Activated T-cell treated with anti-CD3 and anti-CD28 coated beads, Interleukin-2, amount 50 U/mL, for 48 hours (primary cell): ENCODE measurements at places on chromosomes 4 and X.

DNA sequence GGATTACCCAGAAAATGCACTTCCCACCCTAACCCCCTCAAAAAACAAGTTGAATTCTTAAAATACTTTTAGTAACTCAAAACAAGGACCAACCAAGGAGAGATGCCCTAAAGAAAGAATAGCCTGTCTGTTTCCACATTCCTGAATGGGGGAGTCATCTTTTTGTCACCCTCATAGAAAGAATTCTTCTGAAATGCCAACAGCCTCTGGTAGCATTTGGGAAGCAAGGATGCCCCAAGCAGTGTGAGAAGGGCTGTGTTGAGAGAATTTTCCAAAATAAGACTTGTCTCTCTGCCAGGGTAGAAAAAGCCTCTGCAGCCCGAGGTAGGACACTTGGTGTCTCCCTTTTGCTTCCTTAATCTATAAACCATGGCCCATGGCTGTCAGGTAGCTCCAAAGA, 173.1 kb upstream of the VCX3A start:
- DNase-seq: no peak

- no peak for DNase-seq
Observed at GRCh38 chr4:153452658-153453378, 13.3 kb upstream of the TMEM131L start.

DNA sequence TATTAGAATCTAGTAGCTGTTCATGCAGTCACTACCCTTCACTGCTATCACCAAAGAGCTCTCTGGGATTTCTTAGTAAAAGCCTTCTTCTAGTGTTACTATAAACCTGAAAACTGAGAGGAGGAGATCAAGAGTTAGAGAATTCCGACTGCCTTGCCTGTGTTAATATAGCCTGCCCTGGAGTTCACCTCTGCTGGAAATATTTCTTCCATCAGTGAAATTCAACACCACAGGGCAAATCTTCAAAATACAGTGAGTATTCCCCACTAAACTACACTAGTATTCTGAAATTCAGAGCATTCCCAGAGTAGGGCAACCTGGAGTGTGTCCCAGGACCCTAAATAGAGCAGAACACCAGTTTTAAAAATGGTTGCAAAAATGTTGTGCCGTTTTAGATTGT, 301.1 kb downstream of the ARHGAP24 start:
- DNase-seq: no peak

DNA sequence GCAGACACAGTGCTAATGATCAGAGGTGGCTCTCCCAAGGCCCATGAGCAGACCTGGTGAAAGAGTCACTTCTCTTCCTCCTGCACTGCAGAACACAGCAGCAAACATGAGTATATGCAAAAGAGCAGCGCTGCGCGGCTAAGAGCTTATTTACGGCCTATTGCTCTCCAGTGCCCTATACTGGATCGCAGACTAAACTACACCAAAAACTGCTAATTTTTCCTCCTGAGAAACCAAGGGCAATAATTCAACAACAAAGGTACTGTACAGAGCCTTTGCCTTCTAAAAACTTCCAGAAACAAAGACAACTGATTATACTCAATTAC, 702.5 kb downstream of the ARAP2 start:
- no peak for DNase-seq

DNA sequence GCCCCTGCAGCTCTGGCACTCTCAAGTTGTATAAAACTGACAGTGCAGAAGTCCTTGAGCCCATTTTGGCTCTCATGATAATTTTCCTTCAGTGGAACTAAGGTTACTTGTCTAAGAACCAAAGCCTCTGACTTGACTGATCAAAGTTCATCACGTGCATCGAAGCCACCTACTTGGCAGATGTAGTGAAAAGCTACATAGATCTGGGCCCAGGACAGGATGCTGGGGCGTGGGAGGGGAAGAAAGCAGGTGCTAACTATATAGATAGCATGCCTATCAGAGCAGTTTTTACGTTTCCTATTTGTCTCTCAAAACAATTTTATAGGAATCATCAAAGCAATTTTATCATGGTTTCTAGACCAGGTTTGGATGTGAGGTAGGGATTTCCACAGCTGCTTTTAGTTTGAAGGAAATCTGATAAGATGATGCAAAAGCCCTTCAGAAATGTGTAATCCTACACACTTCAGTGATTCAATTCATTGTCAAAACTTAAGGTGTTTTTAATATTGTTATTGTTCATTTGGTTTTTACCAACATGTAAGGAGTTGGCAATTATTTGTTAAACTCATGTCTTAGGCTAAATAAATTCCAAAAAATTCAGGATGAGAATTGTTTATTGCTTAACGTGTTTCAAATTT, 1.2 kb upstream of the CD40LG start:
- DNase-seq: peak; percentile 56

- DNase-seq: peak; percentile 65
Observed at GRCh38 chr4:683982-684622, 4.8 kb downstream of the SLC49A3 start.

GRCh38 chrX:3787856-3788255, 74.4 kb upstream of the PRKX start:
- DNase-seq: no peak

DNA sequence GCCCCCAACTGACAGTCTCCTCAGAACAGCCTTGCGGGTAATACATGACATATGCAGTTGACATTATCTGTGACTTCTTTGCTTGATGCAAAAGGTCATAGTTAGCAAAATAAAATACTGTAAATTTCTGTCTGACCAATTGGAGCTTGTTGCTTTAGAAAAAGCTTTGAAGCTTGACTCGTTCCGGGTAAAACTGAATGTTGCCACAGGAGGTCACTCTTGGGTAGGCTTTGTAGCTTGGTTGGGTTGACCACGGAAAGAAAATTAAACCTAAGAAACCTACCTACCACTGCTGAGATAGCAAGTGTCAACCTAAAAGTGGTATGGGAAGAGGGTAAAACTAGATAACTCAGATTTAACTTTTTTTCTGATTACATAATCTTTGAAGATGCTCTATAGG, 23.2 kb downstream of the PRPS2 start:
- DNase-seq: peak; percentile 46

DNA sequence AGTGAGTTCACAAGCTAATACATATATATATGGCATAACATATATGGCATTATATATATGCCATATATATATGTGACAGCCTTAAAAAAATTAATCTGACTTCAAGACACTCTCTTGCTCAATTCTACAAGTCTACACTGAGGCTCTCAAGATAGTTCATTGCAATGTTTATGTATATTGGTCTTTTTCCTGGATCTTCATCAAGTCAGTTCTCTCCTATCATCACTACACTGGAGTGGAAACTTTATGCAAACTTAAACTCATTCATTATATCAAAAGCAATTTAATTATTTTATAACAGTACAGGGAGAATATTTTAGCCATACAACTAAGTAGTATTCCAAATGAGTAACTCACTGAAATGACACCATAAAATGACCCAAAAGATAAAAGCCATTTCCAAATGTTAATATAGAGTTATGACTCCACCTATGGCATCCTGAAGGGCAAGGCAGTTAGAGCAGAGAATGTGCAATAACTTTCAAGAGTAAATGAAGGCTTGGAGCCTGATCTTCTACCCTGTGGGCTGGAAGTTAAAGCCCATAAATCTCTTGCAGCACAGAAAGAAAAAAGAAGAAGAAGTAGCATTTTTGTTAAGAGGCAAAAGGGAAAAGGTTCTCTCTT, 176.3 kb upstream of the SLIT2 start:
- no peak for DNase-seq

GRCh38 chrX:111270339-111270738, at the start of gene CAPN6:
Gene CAPN6, minus strand, starts transcription at chrX:111270483. Its CDS starts 6,547 bp downstream, at chrX:111263936.
- no peak for DNase-seq

GRCh38 chrX:100659431-100660137, 15.6 kb downstream of the SRPX2 start:
- no peak for DNase-seq

- no peak for DNase-seq
Observed at GRCh38 chrX:117538178-117539089, 578.2 kb downstream of the KLHL13 start.

GRCh38 chrX:46588263-46588662, 14.7 kb downstream of the CHST7 start:
- peak; percentile 44 for DNase-seq

GRCh38 chr4:147327322-147327721, 153.6 kb upstream of the EDNRA start:
- DNase-seq: no peak

DNA sequence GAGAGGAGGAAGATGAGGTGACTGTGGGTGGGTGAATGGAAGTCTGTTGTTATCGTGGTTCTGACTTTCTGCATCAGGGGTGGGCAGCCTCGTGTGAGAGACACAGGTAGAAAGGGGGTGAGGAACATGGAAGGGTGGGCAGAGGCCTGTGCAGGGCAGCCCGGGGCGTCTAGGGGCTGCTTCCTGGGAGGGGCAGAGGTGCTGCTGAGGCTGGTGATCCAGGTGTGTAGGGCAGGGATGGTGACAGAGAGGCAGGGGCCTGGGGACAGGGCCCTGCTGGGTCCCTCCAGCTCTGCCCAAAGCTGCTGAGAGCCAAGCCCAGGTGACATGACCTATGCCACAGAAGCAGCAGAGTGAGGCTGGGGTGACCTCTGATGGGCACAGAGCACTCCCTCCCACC, 89.7 kb upstream of the C4orf50 start:
- no peak for DNase-seq

DNA sequence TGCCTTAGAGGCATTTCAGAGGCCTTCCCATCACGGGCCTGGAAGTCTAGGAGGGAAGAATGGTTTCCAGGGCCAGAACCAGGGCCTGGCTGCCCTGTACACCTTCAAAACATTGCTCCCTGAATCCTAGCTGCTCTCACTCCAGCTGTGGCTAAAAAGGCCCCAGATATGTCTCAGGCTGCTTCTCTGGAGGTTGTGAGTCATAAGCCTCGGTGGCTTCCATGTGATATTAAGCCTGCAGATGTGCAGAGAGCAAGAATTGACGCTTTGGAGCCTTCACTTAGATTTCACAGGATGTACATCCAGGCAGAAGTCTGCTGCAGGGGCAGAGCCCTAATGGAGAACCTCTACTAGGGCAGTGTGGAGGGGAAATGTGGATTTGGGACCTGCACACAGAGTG, 502.5 kb downstream of the GRXCR1 start:
- DNase-seq: no peak

DNA sequence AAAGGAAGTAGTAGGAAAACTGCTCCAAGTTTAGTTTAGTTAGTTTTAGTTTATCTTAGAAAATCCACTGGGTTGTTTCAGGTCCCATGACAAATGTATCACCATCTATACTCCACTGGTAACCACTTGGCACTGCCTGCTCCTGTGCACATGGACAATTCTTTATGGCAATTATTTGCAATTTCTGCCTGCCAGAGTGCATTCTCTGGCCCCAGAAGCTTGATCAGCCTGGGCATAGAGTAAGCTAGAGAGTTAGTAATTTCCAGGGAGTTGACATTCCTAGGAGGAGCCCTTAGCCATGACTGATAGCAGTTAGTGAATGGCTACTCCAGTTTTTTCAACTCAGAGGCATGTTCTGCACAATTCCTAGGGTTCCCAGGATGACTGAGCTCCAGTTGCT, 203.2 kb upstream of the FGF13 start:
- DNase-seq: no peak

DNA sequence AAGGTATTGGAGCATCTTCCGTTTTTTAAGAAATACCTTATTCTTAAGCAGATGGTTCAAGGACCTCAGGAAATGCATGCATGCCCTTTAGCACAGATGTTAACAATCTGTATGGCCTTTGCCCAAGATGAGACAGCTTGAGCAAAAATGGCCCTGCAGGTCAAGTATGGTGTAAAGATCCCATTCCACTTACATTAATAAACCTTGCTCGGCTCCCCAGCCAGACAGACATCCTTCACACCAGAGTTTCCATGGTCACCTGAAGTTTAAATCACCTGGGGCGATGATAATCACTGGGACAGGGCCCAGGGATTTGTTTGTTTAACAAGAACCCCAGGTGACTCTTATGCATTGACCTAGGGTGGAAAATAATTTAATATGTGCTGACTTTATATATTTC, 287.0 kb upstream of the NOCT start:
- no peak for DNase-seq

- no peak for DNase-seq
Observed at GRCh38 chr4:110245577-110245976, 47.2 kb upstream of the ELOVL6 start.

- no peak for DNase-seq
Observed at GRCh38 chr4:40984051-40984450, 230.3 kb downstream of the APBB2 start.
